Large intestine (tissue), 12 donors: ENCODE measurements at places on chromosomes 7 and 10.

- no peak for DNase-seq
Measured at GRCh38 chr10:132207536-132208461, 21.1 kb downstream of the DPYSL4 start.

GRCh38 chr10:680146-680545, 9.3 kb downstream of the DIP2C start:
- no peak for DNase-seq

DNA sequence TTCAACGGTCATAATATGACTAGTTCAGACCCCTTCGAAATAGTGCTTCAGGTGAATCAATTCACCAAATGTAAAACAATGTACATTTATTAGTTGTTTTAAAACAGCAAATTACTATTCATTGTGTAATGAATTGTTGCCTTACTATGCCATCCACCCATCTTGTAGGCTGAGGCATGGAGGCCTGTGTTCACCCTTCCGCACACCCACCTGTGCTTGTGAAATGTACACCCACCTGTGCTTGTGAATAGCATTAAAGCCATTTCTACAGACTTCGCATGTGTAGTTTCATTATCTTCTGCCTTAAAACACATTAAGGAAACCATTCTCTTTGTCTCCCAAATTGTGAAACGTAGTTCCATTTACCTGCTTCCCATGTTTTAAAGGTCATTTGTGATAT, 16.8 kb downstream of the CLRN3 start:
- no peak for DNase-seq

DNA sequence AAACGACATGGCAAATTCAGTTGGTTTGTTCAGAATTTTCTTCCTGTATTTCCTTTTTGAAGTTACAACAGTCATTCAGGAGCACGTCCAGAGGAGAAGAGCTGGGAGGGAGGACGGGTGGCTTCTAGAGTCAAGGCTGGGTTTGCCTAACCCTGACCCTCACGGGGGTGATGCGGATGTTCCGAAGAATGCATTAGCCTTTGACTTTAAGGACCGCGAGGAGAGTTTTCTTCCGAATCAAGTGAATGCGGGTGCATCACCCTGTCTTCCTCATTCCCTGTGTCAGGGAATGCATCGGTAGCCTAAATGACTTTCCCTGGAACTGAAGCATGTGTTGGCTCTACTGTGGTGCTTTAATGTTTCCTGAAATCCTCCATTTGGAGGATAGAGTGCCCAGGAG, 396.6 kb upstream of the GALNT17 start:
- DNase-seq, result no peak

DNA sequence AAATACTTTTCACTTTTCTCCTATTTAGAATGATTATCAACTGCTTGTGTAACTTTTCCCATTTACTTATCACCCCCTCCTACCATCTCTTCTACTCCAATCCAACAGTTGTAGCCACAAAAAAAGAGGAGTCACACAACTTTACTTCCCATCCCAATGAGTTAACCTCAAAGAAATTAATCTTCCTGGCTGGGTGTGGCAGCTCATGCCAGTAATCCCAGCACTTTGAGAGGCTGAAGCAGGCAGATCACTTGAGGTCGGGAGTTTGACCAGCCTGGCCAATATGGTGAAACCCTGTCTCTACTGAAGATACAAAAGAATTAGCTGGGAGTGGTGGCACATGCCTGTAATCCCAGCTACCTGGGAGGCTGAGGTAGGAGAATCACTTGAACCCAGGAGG, 19.9 kb downstream of the SYPL1 start:
- DNase-seq, result no peak

GRCh38 chr10:87585565-87586514, 73.8 kb upstream of the PAPSS2 start:
- DNase-seq, result peak; percentile 85

- DNase-seq, result no peak
Measured at GRCh38 chr7:39501358-39501757, 64.8 kb upstream of the YAE1 start.

GRCh38 chr7:115210552-115210951, 288.7 kb downstream of the MDFIC start:
- DNase-seq, result no peak

- DNase-seq, result no peak
Measured at GRCh38 chr10:49615721-49616120, 1.9 kb downstream of the CHAT start.

DNA sequence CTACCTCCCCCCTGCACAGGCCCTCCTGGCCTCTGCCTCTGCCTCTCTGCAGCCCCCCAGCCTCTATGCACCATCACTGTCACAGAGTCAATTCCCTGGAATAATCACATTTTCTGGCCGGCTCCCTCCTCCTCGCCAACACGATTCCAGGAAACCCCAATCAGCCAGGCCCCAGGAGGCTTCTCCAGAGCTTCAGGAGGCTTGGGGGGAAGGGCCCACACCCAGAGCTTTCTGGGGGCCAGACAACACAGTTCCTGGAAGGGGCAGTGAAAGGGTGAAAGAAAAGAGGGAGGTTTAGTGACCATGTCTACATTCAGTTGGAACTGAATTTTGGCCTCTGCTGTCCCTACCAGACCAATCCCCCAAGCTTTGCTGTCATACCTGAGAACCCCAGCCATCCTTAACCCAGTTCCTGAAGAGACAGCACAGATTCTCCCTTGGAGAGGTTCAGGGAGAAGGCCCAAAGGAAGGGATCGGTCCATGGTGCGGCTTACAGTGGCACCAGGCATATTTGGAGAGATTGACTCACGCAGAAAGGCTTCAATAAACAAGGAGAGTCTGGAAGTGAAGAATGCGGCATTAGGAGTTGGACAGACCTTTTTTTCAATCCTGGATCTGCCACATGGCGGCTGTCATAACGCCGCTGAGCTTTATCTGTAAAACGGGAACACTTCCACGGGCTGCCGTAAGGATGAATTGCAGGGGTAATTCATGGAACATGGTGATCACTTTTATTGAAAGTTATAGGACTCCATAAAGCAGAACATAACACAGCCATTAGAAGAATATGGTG, 89.0 kb downstream of the NEURL1 start:
- DNase-seq, result no peak

DNA sequence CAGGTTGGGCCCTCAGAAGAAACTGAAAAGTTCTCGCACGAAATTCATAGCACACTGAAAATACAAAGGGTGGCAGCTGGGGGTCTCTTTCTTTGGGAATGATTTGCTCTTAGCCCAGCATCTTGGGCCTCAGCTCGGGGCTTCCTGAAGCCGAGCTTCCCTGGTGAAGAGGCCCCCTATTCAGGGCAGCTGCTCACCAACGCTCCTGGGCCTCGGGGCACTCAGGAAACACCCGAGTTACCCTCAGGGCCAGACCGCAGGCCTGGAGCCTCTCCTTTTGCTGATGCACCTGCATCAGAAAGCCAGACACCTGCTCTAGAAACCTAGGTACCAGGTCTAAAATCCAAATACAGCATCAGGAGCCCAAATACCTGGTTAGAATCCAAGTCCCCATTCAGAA, 85.5 kb downstream of the PTPRE start:
- no peak for DNase-seq

GRCh38 chr10:87105446-87106124, 10.6 kb downstream of the SHLD2 start:
- DNase-seq, result peak; percentile 89

DNA sequence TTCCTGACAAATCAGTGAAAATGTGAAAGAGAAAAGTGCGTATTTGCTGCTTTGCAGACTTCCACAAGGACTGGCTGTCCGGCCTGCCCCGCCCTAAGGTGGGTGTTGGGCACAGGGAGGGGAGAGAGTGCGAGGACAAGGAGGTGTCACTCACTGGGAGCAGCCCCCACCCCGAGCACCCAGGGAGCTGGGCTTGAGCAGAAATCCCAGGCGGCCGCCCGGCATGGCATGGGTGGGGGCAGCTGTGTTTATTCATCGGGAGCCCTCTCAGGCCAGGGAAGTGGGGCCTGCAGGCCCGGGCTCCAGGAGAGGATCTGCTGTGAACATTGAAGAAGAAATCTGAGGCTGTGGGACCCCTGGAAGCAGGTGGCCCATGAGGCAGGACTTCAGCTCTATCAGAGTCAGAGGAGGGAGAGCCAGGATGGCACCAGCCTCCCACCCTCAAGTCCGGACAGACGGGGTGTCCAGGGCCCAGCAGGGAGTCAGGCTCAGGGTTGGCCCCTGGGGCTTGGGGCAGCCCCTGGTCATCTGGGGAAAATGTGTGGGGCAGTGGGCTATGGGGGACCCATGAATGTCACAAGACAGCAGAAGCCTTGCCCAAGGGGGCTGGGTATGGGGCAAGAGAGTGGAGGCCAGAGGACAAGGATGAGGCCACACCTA, 164.4 kb upstream of the PPP2R2D start:
- no peak for DNase-seq

DNA sequence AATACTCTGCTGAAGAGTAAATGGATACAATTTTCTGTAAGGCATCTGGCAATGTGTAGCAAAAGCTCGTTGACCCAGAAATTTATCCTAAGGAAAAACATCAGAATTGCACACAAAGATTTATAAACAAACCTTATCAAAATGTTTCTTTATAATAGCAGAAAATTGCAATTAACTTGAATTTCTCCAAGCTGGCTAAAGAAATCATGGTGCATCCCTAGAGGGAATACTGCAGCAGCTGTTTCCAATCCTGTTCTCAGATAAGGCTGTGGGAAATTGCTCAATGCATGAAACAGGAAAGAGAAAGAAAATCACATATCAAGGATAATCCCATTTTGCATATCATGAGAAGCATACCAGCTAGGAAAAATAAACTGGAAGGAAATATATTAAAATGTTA, 18.7 kb downstream of the TACR2 start:
- no peak for DNase-seq

DNA sequence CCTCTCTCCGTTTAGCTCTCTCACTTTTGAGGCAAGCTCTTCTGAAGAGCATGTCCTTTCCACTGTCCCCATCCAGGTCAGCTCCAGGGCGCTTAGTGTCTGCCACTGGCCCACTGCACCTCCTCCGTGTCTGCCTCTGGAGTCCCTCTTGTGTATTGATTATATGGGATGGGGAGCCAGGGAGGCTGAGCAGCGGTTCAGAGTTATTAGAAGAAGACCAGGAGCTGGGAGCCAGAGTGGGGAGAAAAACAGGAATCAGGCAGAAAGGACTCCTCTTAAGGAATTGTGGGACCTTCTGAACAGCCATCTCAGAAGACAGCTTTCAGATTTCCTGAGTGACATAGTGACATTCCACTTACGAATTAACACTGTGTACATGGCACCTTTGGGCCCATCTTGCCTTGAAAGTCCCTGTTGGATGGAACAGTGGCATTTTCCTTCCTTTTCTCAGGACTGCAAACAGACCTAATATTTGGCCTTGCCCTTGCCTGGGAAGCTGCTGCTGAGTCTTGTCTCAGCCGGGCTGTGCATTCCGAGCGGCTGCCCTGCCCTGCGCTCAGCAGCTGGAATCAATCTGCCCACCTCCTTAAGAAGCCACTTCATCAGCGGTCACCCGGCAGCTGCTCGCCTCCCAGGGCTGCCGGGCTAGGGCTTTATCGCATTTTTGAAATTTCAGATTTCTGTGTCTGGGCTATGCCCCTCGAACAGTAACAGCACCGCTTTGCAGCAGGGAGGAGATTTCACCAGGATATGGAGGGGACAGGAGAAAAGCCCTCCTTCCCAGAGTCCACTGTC, 81.1 kb upstream of the PRKG1 start:
- no peak for DNase-seq

DNA sequence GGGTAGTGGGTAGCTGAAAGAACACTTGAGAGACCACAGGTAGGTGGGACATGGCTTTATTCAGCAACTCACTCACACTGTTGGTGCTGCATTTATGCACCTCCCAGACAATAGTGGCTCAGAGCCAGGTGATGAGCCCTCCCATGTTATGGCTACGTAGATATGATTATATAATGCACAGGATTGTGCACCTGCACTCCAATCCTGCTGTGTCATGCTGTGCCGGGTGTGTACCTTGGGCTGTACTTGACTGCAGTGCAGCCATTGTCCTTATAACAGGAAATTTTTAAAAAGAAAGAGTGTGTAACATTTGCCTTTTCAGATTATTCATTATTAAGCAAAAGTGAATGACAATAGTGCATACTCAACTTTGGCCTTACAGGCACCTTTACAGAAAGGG, 366.1 kb upstream of the BMPER start:
- DNase-seq, result no peak

DNA sequence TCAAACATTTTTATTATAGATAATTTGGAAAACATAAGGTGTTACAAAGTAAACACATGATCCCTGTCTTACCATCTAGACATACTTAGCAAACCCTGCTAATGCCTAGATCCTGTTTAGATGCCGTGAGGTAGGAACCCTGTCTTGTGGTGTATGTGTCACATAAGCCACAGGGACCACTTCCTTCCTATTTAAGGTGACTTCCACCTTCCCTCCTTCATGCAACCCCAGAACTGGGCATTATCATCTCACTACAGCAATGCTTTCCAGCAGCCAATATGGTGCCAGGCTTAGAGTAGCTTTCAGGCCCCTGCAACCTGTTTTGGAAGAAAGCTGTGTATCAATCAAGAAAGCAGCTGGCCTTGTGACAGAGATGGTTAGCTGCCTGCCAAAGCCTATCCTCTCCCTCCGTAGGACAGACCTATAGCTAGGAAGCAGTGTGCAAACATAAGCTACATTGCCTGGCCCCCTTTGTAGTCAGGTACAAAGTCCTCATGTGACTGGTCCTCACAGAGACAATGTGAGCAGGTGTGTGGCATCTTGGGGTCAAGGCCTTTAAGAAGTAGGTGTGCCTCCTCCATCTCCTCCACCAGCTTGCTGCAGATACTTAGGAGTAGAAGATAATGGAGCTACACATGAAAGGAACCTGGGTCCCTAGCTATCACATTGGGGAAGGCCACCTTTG, 146.8 kb downstream of the SPAG6 start:
- DNase-seq, result no peak

- DNase-seq, result no peak
Measured at GRCh38 chr7:99127636-99128035, 16.3 kb downstream of the SMURF1 start.

- DNase-seq, result no peak
Measured at GRCh38 chr10:19549503-19549902, 266.7 kb upstream of the PLXDC2 start.

- no peak for DNase-seq
Measured at GRCh38 chr10:84523526-84523925, 195.1 kb downstream of the CCSER2 start.

DNA sequence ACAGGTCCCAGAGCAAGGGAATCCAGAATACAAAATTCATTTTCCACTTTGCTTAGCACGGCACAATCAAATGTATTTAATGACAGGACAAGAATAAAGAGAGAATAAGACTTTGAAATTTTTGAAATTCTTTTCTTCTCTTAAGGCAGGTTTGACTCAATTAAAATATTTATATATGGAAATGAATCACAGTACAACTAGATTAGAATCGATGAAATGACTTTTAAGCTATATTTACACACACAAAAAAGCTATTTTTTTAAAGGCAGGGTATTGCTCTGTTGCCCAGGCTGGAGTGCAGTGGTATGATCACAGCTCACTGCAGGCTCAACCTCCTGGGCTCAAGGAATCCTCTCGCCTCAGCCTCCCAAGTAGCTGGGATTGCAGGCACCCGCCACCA, 265.4 kb upstream of the SLC26A5 start:
- DNase-seq, result no peak
